Right atrium auricular region (tissue), 2 donors: ENCODE measurements at places on chromosomes 6 and 20.

DNA sequence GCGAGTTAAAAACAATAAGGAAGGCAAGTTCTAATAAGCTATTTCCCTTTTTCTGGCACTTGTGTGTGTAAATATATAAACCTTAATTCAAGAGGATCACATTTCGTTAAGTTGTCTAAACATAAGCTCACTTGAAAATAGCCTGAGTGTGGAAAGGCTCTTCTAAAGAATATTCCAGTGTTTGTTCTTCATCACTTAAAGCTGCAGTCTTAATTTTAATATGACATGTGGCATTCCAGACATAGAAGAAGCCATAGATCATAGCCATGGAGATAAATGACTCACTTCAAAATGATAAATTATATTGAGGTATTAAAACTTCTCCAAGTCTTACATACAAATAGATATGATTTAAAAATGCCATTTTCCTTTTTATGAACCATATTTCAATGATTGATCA is 42.1 kb downstream of the IYD start:
- DNase-seq, result no peak

DNA sequence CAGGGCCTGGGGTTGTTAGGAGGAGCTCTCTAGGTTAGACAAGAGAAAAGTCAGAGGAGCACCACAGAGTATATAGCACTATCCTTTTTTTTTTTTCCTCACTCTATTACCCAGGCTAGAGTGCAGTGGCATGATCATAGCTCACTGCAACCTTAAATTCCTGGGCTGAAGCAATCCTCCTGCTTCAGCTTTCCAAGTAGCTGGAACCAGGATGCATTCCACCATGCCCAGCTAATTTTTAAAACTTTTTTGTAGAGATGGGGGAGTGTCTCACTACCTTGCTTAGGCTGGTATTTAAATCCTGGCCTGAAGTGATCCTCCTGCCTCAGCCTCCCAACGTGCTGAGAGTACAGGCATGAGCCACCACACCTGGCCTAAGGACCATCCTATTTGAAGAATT is 19.3 kb upstream of the AKIRIN2 start:
- no peak for DNase-seq

- DNase-seq, result no peak
Observed at GRCh38 chr6:9938801-9939200, 476.1 kb downstream of the TFAP2A start.

DNA sequence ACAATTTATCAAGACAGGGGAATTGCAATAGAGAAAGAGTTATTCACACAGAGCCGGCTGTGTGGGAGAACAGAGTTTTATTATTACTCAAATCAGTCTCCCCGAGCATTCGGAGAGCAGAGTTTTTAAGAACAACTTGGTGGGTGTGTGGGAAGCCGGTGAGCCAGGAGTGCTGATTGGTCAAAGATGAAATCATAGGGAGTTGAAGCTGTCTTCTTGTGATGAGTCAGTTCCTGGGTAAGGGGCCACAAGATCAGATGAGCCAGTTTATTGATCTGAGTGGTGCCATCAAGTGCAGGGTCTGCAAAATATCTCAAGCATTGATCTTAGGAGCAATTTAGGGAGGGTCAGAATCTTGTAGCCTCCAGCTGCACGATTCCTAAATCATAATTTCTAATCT is 50.0 kb upstream of the ECI2 start:
- no peak for DNase-seq

DNA sequence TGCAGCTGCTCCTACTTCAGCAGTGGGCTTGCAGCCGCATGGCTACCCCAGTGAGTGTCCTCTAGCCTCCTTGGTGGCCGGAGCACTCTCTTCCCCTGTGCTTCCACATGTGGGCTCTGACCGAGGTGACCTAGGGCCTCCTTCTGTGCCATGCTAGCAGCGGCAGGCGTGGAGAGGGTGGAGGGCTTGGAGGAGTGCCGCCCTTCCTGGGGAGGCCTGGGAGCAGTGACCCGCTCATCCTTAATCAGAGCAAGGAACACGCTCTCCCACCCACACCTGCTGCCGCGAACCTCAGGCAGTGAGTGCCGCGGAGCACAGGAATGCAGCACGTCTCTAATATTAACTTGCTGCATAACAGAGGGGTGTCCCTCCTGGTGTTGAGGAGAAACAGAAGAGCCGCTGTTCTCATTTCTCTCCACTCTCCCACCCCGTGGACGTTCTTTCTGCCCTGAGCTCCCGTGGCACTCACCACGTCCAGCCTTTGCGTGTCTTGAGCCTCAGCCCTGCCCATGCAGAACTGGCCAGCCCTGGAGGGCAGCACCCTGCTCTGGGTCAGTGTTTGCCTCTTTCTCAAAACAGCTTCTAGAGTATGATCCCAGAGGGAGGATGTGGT is 31.9 kb downstream of the DUSP22 start:
- DNase-seq, result no peak

DNA sequence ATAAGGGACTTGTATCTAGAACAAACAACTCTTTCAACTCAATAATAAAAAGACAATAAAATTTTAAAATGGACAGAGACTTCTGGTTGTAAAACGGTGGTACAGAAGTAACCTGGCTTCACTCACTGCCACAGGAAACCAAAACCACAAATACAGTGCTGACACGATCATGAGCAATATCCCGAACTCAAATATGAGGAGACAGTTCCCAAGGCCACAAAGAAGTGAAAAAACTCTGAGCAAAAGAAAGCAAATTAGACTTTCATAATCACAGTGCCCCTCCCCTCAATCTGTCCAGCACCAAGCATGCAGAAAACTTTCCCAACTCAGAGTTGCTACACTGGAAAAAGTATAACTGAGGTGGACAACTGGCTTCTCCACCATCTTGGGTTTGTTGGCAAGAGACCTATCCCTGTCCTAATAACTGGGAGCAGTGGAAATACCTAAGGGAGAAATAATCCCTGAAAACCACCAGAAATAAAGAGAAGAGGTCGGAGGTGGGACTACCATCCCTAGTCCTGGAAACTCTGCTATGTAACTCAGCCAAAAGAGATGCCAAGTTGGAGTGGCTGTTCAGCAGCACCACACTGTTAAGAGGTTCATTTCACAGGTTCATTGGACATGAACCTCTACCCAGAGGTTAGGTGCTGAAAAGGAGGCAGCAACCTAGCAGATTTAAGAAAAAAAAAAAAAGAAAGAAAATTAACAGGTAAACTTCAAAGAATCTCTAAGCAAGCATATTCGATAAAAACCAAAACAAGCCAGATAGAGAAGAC is 55.5 kb downstream of the REV3L start:
- DNase-seq, result no peak

GRCh38 chr6:163520956-163521355 is 106.4 kb downstream of the QKI start:
- DNase-seq, result no peak

- DNase-seq, result no peak
Observed at GRCh38 chr6:39280247-39280731, 33.9 kb downstream of the KCNK17 start.

GRCh38 chr6:36839749-36840431 is 646 bp upstream of the CPNE5 start:
- no peak for DNase-seq

DNA sequence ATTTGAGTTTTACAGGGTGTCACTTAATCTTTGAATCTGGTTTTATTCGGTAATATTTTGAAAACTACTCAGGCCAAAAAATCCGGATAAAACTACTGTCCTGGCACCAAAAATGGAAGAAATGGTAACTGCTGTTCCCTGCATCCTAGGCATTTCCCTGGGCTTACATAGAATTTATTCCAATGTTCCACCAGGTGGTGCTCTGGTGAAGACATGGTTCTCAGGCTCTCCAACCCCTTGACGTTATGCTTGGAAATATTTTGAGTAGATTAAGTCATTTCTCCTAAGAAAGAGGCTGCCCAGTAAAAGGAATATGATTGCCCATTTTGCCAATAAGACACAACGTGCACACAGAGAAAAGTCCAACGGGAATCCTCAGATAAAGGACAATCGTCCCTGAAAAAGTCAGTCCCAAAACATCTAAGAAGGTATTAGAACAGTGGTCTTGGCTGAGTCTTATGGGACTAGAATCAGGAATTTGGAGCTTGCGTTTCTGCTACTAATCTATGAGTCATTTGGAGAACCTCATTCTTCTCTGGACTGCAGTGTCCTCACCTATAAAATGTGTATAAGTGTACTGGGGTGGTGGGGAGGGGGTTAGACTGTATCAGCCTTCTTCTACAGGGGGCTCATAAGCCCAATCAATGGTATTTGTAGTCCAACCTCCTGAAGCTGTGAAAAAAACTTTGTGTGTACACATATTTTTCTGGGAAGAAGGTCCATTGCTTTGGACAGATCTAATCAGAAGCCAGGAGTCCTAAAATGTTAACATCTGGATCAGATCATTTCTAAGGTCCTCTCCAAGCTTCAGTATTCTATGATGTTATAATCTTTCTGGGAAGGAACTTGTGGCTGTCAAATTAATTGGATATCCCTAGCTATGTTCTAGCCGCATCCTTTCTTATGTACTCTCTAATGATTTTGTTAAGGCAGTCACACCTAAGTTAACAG is 131.0 kb upstream of the BMP2 start:
- no peak for DNase-seq

GRCh38 chr20:43920797-43921196 is 6.1 kb downstream of the TOX2 start:
- no peak for DNase-seq

DNA sequence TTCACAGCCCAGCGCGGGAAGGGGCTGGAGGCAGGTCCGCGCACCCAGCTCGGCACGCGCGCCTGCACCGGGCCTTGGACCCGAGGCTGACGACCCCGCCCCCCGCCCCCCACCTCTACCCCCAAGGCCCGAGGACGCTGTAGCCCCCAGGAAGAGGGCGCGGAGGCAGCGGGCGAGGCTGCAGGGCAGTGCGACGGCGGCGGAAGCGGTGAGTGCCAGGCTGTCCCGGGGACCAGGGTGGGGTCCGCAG is 1.2 kb downstream of the LIME1 start:
- DNase-seq, result no peak

- no peak for DNase-seq
Observed at GRCh38 chr20:57451431-57451794, 60.2 kb downstream of the RBM38 start.

DNA sequence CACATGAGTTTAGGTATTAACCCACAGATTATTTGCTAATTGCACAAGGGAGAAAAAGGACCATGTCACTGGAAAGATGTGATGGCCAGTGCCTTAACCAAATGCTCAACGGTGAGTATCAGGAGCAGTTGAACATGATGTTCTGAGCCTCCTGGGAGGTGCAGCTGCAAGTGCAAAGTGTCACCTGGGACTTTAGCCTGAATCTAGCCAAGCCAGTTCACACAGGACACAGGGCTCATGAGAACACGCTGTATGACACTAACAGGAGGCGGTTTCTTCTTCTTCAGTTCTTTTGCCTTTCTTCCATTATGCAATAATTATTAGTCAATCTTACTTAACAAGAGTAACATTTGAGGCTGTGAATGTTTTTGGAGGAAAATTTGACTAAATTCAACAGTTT is 225.3 kb downstream of the THBS2 start:
- no peak for DNase-seq

DNA sequence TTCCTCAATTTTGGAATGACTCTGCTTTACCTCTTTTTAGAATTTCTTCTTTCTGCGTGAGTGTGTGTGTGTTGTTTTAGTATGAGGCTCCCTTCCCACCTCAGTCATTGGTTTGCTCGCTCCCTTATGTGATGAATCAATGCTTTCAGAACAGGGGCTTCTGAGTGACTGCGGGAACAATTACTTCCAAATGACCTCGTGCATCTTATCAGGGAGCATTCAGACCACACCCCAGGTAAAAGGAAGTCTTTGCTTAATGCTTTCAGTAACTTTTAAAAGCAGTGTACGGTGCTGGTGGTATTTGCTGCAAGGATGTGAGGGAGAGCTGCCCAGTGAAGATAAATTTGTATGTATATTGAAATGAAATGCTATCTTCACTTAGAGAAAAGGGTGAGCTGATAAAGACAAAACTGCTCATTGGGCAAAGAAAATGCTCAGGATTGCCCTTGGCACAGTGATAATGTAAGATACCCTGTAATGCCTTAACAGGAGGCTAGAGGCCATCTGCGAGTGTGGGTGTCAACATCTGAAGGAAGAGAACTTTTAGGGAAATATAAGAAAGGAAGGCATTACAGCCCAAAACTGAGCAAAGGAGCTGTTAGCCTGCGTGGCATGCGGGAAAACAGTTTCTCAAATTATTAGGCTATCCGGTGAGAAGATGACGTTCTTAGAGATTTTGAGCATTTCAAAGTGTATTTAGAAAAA is at the start of gene MLIP:
Gene MLIP (plus strand): TSS at position 103 of the 705 bp plus-strand sequence. CDS start 37 bp downstream, at position 140.
- no peak for DNase-seq

DNA sequence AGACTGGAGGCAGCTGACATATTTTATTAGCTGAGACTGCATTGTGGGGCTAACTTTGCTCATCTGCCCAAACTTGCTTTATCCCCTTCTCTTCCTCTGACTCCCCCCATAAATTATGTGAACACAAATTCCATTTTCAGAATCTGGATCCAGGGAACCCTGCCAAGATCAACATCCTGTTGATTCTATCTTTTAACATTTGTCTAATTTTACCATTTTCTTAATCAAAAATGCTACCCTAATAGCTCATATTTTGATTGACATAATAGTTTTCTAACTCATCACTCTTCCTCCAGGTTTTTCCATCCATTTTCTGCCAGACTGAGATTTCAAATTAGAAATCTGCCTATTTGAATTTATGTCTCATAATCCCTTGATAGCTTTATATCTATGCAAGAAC is 184.7 kb upstream of the PRSS16 start:
- DNase-seq, result no peak

GRCh38 chr20:37365760-37366638 is 20.1 kb downstream of the SRC start:
- DNase-seq, result no peak

GRCh38 chr6:30828027-30828962 is 56.0 kb upstream of the DDR1 start:
- peak; percentile 96 for DNase-seq

GRCh38 chr20:4820806-4821518 is 99.3 kb downstream of the PRND start:
- DNase-seq, result no peak

DNA sequence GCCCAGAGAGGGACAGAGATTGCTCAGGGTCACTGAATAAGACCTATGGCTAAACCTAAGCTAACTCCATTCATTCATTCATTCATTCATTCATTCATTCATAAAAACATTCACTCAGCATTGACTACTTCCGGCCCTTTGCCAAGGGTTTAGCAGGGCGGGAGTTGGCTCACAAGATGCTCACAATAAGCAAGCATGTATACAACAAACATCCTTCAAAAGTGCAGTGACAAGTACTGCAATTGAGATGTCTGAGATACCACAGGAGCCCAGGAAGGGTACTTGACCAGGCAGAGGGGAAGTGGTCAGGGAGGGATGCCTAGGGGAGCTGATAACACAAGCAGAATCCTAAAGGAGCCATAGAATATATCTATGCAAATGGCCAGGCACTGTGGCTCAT is 18.2 kb upstream of the KIAA1755 start:
- no peak for DNase-seq

GRCh38 chr20:44644230-44644617 is 7.3 kb downstream of the ADA start:
- DNase-seq, result no peak

GRCh38 chr20:9495701-9496100 is 18.7 kb upstream of the LAMP5 start:
- no peak for DNase-seq

GRCh38 chr20:10671919-10672623 is 1.7 kb downstream of the JAG1 start:
- DNase-seq, result peak; percentile 83

- DNase-seq, result no peak
Observed at GRCh38 chr20:17882065-17882833, 86.3 kb downstream of the SNX5 start.
